Neural progenitor cell (in vitro differentiated cells): ENCODE measurements at places on chromosomes 4 and X.

- DNase-seq = no peak
Observed at GRCh38 chr4:11931266-11931820, 502.6 kb upstream of the HS3ST1 start.

DNA sequence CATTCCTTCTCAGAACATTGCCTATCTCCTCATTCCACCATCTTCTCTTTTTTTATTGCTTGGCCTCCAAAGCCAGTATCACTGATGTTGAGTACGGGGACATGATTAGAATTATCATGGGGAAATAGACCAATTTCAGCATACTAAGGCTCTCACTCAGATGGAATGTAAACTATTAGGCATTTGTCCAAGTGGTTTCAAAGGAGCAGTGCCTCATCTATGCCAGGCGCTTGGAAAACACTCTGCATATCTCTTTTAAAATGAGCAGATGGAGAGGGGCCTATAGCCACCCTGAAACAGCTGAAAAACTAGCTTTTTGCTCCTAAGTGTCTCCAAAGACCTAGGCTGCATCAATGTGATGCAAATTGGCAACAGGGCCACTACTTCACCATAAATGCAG is 150.8 kb upstream of the DIPK2B start:
- DNase-seq = no peak

GRCh38 chr4:74400395-74400794 is 35.5 kb downstream of the EREG start:
- no peak for DNase-seq

GRCh38 chrX:1492421-1493012 is 39.8 kb upstream of the ASMTL start:
- no peak for DNase-seq

DNA sequence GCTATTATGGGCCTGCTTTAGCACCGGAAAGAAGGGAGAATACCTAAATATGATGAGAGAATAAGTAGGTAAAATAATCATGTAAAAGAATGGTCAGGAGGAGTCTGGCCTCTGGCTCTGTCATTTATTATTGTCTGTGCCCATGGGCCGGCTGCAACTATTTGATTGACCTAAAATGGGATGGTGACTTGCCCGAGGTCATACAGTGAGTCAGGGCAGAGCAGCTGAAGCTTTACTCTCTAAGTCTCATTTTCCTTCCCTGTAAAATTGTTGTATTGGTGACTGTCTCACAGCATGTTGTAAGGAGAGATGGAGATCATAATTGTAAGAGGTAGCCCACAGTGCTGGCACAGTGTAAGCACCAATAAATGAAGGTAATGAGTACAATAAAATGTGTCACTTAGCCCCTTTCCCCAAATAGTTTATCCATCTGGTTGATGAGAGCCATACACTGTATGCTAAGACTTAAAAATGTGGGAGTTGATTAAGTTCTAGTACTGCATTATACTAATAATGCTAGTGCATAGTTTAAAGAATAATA is 39.6 kb downstream of the RUFY3 start:
- DNase-seq = no peak

- no peak for DNase-seq
Observed at GRCh38 chr4:163121689-163122088, 45.0 kb downstream of the NAF1 start.

DNA sequence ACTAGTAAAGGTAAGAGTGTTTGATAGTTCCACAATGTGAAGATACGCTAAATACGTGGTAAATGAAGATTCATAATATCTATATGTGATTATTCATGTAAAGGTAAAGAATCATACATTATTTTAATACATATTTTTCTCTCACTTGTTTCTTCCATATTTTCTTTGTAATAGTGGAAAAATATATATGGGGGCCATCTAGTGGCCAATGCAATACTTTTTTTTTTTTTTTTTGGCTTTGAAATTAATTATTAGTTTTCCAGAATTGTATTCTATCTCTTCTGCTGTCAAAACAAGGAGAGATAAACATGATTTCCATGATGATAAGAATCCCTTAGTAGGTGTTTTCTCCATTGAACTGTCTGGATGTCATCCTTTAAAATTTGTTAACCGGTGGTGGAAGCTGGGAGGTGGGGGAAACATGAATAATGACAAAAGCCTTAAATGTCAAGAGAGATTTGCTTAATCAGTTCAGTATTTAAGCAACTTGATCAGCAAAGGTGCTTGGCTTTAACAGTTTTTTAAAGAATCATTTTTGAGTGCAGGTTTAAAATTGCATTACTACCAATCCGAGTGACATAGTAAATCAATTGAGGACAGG is 508.7 kb upstream of the HTR2C start:
- DNase-seq = no peak

DNA sequence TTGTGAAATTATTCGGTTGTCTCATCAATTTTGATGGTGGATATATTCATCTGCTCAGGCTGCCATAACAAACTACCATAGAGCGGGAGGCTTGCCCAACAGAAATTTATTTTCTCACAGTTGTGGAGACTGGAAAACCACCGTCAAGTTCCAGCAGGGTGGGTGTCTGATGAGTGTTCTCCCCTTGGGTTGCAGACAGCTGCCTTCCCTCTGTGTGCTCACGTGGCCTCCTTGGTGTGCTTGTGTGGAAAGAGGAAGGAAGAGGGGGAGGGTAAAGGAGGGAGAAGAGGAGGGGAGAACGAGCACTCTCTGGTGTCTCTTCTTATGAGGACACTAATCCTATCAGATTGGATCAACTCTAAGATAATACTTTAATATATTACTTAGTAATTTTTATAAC is 123.8 kb upstream of the TEX13D start:
- no peak for DNase-seq

DNA sequence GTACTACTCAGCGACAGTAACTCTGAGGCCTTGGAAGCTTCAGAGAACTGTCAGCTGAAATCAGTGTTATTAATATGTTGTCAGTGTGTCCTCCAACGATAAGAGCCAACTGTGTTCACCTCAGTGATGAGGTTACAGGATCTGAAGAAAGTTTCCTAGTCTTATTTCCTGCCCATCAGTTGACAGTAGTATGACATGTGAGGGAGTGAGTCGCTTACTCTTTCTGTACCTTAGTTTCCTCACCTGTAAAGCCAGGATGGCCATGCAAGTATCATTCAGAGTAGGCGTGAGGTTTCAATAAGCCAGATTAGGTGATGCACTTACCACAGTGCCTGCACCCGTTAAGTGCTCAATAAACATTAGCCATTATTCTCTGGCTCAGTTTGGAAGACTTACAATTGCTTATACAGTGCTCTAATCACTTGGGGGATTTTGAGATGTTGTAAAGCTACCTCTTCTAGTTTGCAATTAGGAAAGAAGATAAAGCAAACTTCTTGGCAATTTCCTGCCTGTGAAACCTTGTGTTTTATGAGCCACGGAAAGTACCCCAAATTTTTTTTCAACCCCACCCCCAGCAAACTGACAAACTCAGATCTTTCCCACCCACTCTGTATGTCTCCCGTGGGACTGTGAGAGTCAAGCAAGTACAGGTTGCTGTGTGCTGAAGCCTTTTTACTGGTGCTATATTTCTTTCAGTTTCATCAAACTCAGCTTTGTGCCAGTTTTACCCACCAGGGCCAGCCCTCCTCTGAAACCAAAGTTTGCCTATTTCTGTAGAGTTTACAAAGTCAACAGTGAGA is 62.2 kb downstream of the ANXA3 start:
- no peak for DNase-seq

GRCh38 chr4:122522944-122523343 is 66.4 kb upstream of the IL2 start:
- DNase-seq = no peak
